Myometrial cell (primary cell): ENCODE measurements at places on chromosomes 6 and 20. TPM values are rescaled to one million over a fixed set of nuclear protein-coding genes. Genes with fewer than 3 reads are reported as not detected.

Gene POU5F1
- not detected in 2 replicates for total RNA-seq

Gene MAPK13
- 17.9 TPM in 2 replicates for total RNA-seq

Gene EYA2
- total RNA-seq, result 1.4 TPM in 2 replicates

Gene XKR7
- total RNA-seq, result not detected in 2 replicates

Gene OGFRL1
- total RNA-seq, result 12.4 and 19.3 TPM in 2 replicates

Gene LHFPL5
- total RNA-seq, result not detected in 2 replicates

Gene EYA4
- 2.9 and 5.7 TPM in 2 replicates for total RNA-seq

Gene TAF8
- 15.9 and 23.6 TPM in 2 replicates for total RNA-seq

Gene PCSK2
- not detected in 2 replicates for total RNA-seq

Gene FOXA2
- not detected in 2 replicates for total RNA-seq

Gene MEP1A
- total RNA-seq, result not detected in 2 replicates

Gene TMEM14C
- 194 and 206 TPM in 2 replicates for total RNA-seq

Gene CASS4
- 24.1 and 25.4 TPM in 2 replicates for total RNA-seq

Gene DIDO1
- 29.7 and 30.8 TPM in 2 replicates for total RNA-seq
